Activated CD4-positive, alpha-beta T cell treated with anti-CD3 and anti-CD28 coated beads, Interleukin-2, amount 10 ng/mL, durations not matched to agents 7 days and 5 days (primary cell): ENCODE measurements at places on chromosomes 11 and 22.
A peak's percentile ranks its signal among the peaks of the same experiment; 100 is the strongest.

- H3K27ac ChIP-seq = no peak overlapping the region
- no peaks in the 10 kb centered on the region for H3K36me3 ChIP-seq
- DNase-seq = peak; percentile 4
- H3K27me3 ChIP-seq = no peaks in the 10 kb centered on the region
Observed at GRCh38 chr11:2766166-2766565, 66.4 kb upstream of the KCNQ1OT1 start.

- H3K27ac ChIP-seq = no peak overlapping the region
- H3K27me3 ChIP-seq = no peaks in the 10 kb centered on the region
- no peak overlapping the region for H3K4me3 ChIP-seq
Observed at GRCh38 chr11:11407065-11407762, 54.2 kb upstream of the CSNK2A3 start.

- peak overlapping the region; percentile 80 for H3K27ac ChIP-seq
- peak overlapping the region; percentile 74 for H3K4me3 ChIP-seq
- peaks cover 41% of the 10 kb centered on the region for H3K4me1 ChIP-seq
- DNase-seq = no peak
- H3K27me3 ChIP-seq = no peaks in the 10 kb centered on the region
- no peaks in the 10 kb centered on the region for H3K36me3 ChIP-seq
Observed at GRCh38 chr22:44025171-44026065, 1.3 kb downstream of the PARVB start.

DNA sequence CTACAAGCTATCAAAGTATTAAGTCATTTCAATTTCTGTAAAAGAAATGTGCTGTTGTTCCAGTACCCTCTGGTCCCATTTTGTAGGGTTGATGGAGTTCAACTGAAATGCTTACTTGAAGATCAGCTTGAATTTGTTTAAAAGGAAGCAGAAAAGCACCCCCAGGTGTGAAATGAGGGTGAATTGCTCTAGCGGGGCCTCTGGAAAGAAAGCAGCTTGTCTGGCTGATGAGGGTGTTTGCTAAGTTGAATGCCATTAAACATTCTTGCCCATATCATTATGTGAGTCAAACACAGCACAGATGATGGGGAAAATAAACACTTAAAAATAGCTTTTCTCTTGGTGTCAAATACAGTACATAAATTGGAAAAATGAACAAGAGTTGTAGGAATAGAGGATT, 280.3 kb downstream of the RAB38 start:
- H3K27ac ChIP-seq = no peak overlapping the region
- H3K4me1 ChIP-seq = no peaks in the 10 kb centered on the region
- H3K4me3 ChIP-seq = no peak overlapping the region

GRCh38 chr11:123086305-123086704, 24.4 kb upstream of the HSPA8 start:
- peaks cover 74% of the 10 kb centered on the region for H3K4me1 ChIP-seq
- peaks cover 7% of the 10 kb centered on the region for H3K36me3 ChIP-seq
- no peaks in the 10 kb centered on the region for H3K27me3 ChIP-seq
- H3K27ac ChIP-seq = peak overlapping the region; percentile 94
